NT2/D1 (cell line): ENCODE measurements at places on chromosomes 1 and 21.
A peak's percentile ranks its signal among the peaks of the same experiment; 100 is the strongest.

GRCh38 chr1:215482079-215482478 is 85.0 kb upstream of the KCTD3 start:
- no peak for DNase-seq

DNA sequence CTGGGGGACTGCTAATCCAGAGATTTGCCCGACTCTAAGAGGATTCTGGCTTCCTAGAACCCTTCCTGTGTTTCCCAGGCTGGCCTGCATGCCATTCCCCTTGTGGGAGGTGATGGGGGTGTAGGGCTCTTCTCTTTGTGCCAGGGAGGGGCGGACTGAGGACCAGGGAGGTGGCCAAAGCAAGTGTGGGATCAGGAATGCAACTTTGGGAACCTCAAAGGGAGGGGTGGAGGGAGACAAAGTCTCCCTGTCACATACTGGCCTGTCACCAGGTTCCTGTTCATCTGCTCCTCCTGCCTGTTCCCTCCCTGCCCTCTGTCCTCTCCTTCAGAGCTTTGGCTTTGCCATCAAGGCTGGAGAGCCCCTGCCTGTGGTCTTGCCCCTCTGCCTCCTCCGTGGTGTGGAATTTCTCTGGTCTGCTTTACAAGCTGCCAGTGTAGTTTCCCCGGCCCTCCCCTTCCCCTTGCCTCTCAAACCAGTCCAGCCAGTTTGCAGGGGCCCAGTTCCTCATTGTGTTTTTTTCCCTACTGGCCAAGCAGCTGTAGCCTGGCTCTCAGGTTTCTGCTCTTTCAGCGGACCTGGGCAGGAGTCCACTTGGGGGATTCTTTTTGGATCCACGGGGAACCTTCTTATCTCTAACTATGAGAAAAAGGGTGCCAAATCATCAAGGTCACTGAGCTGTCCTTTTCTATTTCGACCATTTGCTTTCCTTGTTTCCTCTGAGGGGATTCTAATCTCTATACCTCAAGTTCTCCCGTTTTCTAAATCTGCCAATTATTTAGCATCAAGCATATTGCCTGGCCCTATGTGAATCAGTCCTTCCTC is 1.8 kb downstream of the CGN start:
- no peak for DNase-seq

- no peak for DNase-seq
Observed at GRCh38 chr1:61210435-61211154, 128.2 kb downstream of the NFIA start.

DNA sequence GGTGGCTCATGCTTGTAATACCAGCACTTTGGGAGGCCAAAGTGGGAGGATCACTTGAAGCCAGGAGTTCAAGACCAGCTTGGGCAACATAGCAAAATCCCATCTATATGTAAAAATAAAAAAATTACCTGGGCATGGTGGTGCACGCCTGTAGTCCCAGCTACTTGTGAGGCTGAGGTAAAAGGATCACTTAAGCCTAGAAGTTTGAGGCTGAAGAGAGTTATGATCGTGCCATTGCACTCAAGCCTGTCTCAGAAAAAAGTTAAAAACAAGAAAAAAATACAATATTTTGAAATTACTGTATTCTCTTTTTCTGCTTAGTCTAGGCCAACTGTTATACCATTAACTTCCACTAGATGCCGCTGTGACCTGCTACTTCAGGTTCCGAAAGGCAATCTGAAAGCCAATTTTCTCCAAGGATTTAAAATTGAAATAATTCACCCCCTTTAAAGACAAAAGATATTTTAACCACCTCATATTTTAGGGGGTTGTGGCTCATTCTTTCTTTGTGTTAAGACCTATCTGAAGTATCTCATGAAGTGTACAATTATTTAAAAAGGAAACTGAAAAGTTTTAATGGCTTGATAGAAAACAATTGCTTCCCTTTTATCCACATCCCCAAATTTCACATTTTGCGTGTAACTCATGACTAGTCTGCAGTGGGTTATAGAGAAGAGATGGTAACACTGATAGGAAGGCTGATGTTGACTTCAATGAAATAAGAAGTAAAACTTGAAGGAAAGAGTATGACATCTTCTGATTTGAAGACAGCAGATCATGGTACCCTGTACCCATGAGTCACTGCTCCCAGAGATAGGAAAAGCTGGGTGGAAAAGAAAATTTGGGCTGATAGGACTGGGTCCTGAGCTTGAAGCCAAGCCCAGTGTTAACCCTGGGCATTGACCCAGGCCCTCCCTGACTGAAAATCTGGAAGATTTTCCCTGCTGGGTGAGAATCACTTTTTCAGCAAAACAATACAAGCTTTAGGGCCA is 24.4 kb upstream of the CLDN14 start:
- peak; percentile 59 for DNase-seq

- no peak for DNase-seq
Observed at GRCh38 chr1:7575041-7575400, 196.1 kb upstream of the VAMP3 start.

GRCh38 chr1:198756470-198756869 is 117.6 kb downstream of the PTPRC start:
- no peak for DNase-seq

DNA sequence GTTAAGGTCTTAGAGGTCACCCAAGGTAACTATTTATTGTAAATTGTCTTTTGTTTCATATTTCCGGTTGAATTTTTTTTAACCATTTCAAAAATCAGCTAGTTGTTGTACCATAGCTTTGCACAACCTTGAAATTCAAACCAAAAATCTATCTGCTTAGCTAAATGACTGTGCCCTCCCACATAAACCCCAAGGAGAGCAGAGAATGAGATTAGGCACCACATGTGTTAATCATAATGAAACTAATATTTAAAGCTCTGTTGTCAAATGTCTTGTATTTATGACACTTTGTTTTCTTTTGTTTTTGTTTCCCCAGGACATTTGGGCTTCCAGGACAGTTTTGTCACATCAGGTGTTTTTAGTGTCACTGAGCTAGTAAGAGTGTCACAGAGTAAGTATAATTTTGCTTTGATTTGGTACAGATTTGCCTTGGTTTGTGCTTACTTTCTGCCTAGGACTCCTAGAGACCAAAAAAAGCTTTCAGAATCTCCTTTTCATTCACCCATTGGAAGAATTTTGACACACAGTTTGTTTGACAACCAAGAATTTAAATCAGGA is 249.9 kb downstream of the NFIA start:
- no peak for DNase-seq

DNA sequence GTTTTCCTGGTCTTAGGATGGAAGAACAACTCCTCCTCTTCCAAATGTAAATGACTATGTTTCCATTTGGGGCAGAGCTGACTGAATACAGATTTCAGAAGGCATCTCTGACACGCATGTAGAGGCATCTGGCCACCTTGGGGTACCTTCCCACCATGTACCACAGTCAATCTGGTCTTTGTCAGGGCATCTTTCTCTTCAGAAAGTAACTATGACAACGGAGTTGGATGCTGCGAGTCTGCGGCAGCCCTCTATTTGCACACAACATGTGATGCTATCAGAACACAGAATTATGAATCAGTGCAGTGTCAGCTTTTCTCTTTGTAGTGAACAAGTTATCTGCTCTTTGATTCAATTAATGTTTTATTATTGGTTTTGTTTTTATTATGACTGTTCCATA is 94.7 kb downstream of the TSEN15 start:
- no peak for DNase-seq

GRCh38 chr1:117267232-117267774 is 56.6 kb upstream of the VTCN1 start:
- no peak for DNase-seq

DNA sequence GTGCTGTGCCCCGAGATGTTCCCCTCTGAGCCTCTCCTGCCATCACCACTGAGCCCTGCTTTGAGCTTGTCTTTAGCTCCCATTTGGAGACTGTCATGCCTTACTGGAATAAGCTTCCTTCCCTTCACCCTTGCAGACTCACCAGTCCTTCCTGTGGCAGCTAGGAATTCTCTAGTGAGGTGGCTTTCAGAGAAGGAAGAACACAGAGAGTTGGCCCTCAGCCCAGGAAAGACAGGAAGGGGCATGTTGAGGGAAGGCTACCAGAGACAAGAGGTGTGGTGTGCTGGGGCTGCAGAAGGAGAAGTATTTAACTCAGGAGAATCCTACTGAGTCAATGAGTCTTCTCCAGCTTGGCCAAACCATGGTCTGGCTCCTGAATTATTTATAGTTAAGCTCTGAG is 76.3 kb downstream of the UCK2 start:
- DNase-seq, result no peak

DNA sequence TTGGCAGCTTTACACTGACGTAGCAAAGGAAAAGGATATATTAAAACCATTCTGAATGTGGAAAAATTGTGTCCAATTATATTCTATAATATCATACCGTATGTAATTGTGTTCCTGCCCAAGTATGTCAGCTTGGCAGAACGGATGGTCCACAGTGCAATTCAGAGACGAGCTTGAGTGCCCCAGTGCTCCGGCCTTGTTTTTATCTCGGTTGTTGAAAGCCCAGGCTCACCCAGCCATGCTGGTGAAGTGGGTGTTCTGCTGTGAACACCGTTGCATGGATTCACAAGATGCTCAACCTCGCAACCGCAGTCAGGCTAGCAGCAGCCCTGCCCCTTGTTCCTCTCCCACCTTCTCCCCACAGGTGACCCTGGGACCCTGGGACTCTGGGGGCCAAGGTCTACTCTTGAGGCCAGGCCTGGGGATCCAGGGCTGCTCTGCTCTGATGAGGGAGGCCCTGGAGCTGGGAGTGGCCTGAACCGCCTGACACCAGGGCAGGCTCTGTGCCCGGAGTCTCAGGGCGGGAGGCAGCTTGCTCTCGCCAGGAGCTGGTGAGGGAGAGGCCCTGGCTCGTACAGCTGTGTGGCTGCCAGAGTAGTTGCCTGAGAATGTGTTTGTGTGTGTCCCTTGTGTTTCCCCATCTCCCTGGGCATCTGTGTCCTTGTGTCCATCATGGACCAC is 11.2 kb downstream of the PTPRF start:
- no peak for DNase-seq

- no peak for DNase-seq
Observed at GRCh38 chr1:203526572-203526971, 32.6 kb downstream of the OPTC start.

- DNase-seq, result no peak
Observed at GRCh38 chr21:41600556-41600955, 92.6 kb upstream of the TMPRSS2 start.

DNA sequence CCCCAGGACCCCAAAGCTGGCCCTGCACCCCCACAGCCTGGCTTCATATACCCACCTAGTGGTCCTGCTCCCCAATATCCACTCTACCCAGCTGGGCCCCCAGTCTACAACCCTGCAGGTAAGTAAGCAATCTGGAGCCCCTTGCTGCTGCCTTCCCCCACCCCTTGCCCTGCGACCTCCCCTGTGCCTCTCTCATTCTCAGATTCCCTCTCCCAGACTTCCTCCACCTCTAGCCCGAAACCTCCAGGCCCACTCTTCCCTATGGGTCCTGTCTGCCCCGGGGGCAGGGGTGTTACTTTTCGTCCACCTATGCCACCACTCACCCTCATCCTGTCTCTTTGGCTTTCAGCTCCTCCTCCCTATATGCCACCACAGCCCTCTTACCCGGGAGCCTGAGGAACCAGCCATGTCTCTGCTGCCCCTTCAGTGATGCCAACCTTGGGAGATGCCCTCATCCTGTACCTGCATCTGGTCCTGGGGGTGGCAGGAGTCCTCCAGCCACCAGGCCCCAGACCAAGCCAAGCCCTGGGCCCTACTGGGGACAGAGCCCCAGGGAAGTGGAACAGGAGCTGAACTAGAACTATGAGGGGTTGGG is 2.9 kb downstream of the SHISA4 start:
- no peak for DNase-seq

DNA sequence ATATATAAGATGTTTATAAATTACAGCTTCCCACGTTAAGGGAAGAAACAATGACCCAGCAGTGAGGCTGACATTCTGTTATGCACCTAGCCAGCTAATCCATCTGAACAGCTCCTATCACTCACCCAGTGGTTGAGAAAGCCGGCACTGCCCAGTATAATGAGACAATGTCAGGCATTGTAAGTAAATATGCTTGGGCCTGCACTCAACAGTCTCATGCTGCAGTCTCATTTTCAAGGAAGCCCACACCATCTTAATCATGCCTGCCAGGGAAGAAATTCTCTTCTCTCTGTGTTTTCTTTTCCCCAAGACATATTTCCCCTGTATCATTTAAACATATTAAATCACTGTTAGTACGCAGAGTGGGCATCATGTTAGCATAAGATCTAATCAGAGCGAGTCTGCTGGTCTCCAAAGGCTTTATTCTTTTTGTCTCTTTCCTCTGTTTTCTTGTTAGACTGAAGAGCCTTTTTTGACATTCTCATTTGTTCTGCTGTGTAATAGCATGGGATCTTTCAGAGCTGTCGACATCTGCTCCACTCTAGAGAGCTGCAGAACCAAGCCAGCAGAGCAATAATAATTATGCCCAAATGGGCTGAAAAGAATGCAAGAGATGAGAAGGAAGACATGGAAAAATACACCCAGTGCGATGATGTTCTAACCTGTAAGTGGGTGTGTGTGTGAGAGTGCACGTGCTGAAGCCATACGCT is 67.6 kb upstream of the SLC22A15 start:
- no peak for DNase-seq

DNA sequence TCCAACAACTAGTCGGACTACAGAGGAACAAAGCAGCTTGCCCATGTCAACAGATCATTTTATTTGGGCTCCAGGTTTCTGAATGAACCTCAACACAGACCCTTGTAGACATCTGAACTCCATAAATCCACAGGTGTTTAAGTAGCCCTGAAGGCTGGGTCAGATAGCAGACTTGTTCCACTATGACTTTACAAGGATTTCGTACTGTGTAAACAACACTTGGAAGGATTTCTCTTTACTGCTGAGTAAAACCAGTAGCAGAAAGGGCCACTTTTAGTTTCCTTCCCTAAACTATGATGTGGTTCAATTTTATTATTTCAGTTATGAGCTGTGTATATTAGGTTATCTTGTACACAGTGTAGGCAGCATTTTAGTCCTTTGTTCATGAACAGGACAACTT is 316.4 kb upstream of the ADGRL2 start:
- DNase-seq, result no peak

GRCh38 chr1:46211051-46211450 is 7.9 kb downstream of the LURAP1 start:
- DNase-seq, result no peak

DNA sequence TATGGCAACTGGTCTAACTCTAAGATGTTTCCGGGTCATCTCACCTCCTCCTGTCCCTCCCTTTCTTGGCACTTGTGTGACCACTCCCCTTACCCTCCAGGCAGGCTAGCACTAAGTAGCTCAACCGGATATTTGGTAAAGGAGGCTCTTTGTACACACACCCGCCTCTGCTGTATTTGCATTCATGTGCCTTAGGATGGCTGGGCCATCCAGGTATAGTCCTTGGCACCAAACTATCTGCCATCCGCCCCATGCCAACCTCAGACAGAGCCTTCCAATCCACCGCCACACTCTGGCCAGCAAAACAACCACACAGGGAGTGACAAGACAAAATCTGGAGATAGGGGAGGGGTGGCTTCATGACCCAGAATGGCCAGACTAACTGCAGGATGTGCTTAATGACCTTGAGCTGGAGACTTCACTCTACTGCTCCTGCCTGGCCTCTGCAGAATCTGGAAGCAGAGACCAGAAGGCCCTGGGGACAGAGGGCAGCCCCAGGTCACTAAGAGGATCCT is 59.5 kb downstream of the CDK18 start:
- no peak for DNase-seq
